ENCODE measurements at places on chromosomes 12 and 14. TPM values are rescaled to one million over a fixed set of nuclear protein-coding genes. Genes with fewer than 3 reads are reported as not detected.

FIGNL2 gene
- total RNA-seq: 0.95 TPM

HHIPL1 gene
- 1.6 TPM for total RNA-seq

TBC1D30 gene
- 11.5 TPM for total RNA-seq

PTHLH gene
- 0.21 TPM for total RNA-seq

CLMN gene
- 26.8 TPM for total RNA-seq

ESPL1 gene
- total RNA-seq: 2.2 TPM

RASAL1 gene
- 0.41 TPM for total RNA-seq

IL22 gene
- not detected for total RNA-seq

- DNase-seq: no peak
Observed at GRCh38 chr14:70886421-70887206, 20.6 kb upstream of the PCNX1 start.

- no peak for DNase-seq
Observed at GRCh38 chr14:59331217-59331616, 134.0 kb downstream of the GPR135 start.

GRCh38 chr12:132053338-132054330 lies 90.5 kb downstream of the DDX51 start:
- no peak for DNase-seq

GRCh38 chr14:32596390-32596789 lies 267.3 kb downstream of the AKAP6 start:
- DNase-seq: no peak

- no peak for DNase-seq
Observed at GRCh38 chr12:78321696-78322095, 491.0 kb downstream of the NAV3 start.

GRCh38 chr14:65937079-65937959 lies 524.8 kb downstream of the FUT8 start:
- no peak for DNase-seq

DNA sequence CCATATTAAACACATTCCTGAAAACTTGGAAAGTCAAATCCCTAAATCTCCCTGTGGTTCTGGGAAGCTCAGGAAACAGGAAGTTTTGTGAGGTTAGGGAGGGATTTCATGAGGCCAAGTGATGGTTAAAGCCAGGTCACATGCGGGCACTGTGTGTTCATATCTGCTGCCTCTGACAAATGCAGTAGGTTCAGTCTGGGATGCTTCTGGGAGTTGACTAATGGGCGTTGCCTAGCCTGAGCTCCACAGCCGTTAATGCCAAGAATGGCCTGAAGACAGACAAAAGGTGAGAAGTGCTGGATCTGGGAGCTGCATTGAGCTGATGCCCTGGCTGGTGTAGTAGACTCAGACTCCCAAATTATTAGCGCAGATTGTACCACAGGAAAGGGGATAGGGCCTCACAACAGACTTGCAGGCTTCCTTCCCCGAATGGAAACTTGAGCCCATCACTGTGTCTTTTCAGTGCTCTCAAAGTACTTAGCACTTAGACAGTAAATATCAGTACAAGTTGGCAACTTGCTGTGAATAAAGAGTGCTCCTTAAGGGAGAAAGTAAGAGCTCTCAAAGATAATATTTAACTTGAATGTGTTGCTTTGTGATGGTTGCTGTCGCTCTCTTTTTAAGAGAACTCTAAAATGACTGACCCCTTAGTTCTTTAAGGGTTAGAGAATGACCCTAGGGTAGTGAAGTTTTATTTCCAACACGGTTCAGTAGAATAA lies 17.3 kb downstream of the GSG1 start:
- no peak for DNase-seq

- peak; percentile 62 for DNase-seq
Observed at GRCh38 chr12:80937391-80938238, at the start of gene LIN7A. TSS of gene LIN7A (minus strand) at chr12:80937934. CDS start at chr12:80937722, 212 bp downstream.

- DNase-seq: no peak
Observed at GRCh38 chr14:98015921-98016320, 1218.7 kb downstream of the VRK1 start.

- no peak for DNase-seq
Observed at GRCh38 chr12:4780641-4781611, 60.7 kb downstream of the GALNT8 start.
